ENCODE measurements at places on chromosomes 1 and 21.
A peak's percentile ranks its signal among the peaks of the same experiment; 100 is the strongest.

- DNase-seq: no peak
These were observed 21.8 kb downstream of the RSPH1 start for GRCh38 chr21:42474043-42474831.

DNA sequence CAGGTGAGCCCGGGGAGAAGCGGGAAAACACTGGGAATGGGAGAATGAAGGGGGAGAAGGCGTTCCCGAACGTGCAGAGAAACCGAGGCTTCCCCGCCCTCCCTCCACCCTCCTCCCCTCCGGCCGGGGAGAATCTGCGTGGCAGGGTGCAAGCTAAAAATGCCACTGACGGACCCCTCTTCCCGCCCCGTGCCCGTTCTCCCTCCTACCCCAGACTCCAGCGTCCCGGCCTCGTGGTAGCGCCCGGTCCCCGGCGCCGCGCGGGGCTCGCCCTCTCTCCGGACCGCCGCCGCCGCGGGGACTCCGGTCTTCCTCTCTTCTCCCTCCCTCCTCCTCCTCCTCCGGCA lies 81.6 kb upstream of the AK4 start:
- DNase-seq: no peak

DNA sequence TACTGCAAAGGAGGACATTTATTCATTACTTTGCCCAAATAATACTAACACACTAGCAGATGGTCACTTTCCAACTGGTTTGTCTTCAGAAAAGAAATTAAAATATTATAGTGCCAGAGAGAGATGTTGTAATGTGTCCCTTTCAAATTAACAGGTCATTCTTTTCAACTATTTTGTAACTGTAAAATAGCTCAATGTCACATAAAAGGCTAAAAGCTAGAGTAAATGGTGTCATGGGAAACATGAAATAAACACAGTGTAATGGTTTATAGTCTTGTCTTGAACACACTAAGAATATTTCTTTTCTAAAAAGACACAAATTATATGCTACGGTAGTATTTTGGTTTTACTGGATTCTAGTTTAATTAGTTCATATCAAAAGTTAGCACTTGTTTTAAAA lies 77.8 kb downstream of the ADGRL2 start:
- no peak for DNase-seq

- DNase-seq: no peak
These were observed 10.0 kb downstream of the GJA8 start for GRCh38 chr1:147912553-147912952.

- DNase-seq: peak; percentile 58
These were observed 25.4 kb upstream of the RGS16 start for GRCh38 chr1:182629499-182630096.

DNA sequence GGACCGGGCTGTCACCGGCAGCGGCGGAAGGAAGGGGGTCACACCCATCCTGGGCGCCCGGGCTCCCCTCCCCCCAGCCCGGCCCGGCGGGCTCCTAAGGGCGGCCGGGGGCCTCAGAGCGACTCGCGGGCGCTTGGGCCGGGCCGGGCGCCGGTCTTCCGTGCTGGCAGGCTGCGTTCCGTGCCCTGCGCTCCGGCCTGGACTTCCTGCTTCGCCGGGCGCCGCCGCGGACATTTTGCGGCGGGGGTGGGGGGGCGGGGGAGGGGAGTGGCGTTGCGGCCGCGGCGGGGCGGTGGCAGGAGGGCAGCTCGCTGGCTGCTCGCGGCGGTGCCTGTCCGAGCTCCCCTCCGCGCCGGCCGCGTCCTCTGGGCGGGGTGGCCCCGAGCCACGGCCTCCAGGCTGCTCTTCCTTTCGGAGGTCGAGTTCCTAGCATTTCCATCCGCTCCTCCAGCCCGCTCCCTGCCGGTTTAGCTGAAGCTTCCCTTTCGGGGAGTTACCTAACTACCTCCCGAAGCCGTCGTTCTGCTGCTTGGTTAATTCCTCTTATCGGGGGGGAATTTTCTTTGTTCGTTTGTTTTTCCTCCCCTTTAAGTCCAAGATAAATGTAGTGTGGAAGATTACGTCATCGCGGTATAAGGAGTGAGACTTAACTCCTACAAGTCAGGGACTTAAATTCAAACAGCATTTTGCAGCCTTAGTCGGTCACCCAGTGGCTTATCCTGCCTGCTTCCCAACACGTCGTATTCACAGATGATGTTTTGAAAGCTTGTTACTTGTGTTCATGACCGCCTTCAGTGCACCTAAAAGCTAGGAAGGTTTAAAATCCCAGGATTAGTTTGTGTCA lies 730 bp downstream of the CDC42 start:
- peak; percentile 46 for DNase-seq

DNA sequence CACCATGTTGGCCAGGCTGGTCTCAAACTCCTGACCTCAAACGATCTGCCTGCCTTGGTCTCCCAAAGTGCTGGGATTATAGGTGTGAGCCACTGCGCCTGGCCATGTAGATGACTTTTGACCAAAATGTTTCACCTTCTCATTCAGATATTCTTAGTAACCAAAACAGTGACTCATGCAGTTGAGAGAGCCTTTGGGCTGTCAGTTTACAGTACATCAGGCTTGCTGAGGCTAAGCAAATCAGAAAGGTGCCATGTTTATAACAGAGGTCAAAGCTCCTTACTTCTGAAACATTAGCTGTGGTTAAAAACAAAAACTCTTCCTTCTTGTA lies 21.0 kb downstream of the CNIH4 start:
- DNase-seq: no peak

- DNase-seq: no peak
These were observed 160.7 kb downstream of the IER5 start for GRCh38 chr1:181249186-181249585.

GRCh38 chr1:210764536-210764935 lies 369.4 kb downstream of the KCNH1 start:
- DNase-seq: no peak

DNA sequence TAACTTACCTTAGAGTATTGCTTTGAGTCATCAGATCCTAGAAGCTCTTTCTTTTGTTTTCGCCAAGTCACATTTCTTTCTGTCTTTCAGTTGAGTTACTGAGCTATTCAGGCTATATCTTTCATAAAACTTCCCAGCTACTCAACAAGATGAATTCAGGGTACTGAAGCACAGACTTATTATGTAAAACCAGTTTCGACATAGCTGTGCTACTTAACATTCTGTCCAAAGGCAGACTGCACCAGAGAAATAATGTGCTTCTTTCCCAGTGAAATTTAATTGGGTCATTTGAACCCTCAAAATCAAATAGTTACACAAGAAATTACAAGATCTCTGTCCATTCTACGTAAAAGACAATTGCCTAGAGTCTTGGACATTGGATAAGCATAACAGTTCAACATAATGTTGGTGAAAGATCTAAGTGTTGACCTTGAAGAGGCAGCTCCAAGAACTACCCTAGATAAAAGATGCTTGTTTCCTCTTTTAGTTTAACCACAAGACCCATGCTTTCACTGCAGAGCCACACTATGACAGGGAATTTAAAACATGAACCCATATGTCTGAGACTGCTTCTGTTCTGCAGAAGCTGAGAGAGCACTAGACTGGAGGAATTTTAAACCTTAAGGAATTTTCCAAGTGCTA lies 163.2 kb downstream of the LRRC40 start:
- no peak for DNase-seq

DNA sequence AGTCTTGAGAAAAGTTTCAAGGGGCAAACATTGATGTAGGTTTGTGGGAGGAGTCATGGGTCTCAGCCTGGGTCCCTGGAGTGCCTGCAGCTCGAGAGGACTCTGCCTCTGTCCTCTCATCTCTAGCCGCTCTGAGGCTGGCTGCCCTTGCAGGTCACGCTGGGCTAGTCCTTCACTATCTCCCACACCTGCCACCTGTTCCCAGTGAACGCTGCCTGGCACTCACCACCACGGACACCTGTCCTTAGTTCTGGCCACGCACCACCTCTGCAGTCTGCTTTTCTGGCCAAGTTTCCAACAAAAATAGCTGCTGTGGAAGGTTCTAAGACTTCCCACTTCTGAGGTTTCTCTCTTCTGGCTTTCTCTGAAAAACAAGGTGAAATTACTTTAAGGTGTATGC lies 52.5 kb downstream of the SH3BGR start:
- no peak for DNase-seq

- DNase-seq: no peak
These were observed 8.0 kb downstream of the ALPL start for GRCh38 chr1:21517161-21517589.

DNA sequence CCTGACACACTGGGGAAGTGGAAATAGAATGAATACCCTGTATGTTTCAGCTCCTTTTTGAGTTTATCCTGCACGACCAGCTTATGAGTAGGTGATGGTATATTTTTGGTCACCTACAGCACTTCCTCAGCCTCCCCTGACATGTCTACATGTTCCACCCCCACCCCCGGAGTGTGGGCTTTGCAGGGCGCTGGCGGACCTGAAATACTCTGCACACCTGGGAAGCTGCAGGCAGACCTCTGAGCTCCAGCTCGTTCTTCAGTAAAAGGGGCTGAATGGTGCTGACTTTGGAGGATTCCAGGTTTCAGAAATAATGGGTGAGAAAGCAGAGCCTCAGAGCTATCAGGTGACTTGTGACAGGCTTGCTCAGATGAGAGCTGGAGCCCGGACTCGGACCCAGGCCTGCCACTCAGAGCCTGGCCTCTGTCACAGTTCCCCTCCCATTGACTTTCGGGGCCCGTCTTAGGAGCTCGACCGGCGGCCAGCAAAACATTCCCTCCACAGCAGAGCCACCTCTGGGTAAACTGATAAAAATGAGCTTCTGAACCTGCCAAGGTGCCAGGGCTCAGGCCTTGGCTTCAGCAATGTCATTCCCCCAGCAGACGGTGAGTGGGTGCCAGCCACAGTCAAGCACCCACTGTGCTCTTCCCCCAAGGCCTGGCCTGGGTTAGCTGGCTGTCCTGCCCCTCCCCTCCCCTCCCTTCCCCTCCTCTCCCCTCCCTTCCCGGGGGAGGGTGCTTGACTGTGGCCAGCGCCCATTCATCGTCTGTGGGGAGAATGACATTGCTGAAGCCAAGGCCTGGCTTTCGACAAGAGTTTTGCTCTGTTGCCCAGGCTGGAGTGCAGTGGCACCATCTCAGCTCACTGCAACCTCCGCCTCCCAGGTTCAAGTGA lies 30.1 kb downstream of the DOP1B start:
- DNase-seq: no peak

DNA sequence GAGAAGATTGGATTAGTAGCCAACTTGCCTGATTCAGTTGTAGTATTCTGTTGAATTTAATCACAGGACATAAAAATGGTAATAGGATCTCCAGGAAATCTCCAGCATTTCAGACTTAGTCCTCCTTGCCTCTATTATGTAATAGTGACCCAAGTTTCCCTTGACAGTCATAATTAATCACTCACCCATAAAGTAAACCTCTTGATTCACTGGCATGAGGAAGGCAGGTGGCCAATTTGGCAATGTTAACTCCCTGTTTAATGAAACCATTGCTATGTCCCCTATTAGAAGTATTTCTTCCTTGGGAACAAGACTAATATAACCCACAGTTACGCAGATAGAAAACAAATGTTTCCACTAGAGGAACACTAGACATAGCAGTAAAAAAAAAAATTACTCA lies 604.8 kb upstream of the CXADR start:
- no peak for DNase-seq

- DNase-seq: no peak
These were observed 2.3 kb downstream of the TTC13 start for GRCh38 chr1:230976360-230976759.

GRCh38 chr1:29824511-29825273 lies 588.4 kb downstream of the PTPRU start:
- DNase-seq: no peak

DNA sequence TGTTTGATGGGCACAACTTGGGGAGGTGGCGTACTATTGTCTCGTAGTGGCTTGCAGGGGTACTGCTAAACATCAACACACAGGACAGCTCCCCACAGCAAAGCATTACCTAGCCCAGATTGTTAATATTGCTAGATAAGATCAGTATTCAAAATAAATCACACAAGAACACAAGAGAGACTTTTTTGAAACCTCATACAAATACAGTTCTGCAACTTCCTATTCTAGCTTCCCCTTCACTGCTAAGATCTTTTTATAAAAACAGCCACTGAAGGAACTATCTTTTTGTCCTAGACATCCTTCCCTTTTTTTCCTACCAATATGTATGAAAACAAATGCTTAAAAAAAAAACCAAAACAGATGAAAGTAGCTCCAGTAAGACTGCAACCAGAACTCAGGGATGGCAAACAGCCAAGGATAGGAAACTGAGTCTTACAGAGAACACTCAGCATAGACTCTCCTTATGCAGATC lies 137.8 kb upstream of the KRTAP19-8 start:
- DNase-seq: no peak

DNA sequence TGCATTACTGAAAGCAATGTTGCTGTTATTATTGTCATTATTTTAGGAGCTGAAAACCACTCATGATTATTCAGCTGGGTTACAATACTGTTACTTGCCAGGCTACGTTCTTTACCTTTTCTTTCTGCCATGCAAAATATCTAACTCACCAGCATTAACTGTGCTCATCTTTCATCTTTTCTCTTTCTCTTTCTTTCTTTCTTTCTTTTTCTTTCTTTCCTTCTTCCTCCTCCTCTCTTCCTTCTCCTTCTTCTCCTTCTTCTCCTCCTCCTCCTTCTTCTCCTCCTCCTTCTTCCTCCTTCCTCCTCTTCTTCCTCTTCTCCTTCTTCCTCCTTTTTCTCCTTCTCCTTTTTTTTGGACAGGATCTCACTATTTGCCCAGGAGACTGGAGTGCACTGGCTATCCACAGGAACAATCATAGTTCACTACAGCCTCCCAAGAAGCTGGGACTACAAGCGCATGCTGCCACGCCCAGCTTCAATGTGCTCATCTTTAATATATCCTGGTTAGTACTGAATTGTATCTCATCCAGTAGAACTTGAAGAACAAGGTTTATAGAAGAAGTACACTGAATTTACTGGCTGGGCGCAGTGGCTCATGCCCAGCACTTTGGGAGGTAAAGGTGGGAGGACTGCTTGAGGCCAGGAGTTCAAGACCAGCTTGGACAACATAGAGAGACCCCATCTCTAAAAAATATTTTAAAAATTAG lies 6.9 kb upstream of the ZMYM4 start:
- DNase-seq: no peak

DNA sequence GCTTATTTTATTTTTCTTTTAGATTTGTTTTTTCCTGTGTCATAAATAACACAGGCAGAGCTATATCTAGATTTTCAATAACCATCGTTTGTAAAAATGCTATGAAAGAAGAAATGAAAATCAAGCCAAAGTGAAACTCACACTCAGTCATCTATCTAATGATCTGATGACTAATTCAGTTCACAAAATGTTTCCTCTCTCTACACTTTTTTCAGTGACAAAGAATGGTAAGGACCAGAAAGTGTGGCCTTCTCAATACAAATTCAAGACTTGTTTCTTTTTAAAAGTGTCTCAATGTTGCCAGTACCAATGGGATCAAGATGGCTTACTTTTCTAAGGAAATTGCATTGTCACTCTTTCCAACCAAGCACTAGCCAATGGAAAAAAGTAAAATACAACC lies 282.8 kb upstream of the PKN2 start:
- no peak for DNase-seq

Measured in stimulated activated CD8-positive, alpha-beta memory T cell treated with anti-CD3 and anti-CD28 coated beads, Interleukin-7, amount 100 ng/mL, for 4 hours (primary cell).